ENCODE measurements at places on chromosomes 7 and 10.

DNA sequence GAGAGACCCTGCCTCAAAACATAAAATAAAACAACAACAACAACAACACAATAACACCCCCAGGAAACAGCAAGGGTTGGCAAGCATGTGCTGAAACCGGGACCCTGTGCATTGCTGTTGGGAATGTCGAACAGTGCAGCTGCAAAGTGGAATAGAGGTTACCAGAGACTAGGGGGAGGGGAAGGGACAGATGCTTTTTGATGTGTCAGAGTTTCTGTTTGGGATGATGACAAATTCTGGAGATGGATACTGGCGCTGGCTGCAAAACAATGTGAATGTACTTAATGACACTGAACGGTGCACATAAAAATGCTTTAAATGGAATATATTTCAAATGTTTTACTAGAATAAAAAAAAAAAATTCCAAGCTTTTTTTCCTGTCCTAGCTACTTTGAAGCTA is 241.8 kb downstream of the TEX36 start:
- DNase-seq: no peak

GRCh38 chr10:91944880-91945630 is 21.5 kb downstream of the BTAF1 start:
- no peak for DNase-seq

GRCh38 chr10:35379226-35380137 is 43.2 kb downstream of the CCNY start:
- DNase-seq: no peak

DNA sequence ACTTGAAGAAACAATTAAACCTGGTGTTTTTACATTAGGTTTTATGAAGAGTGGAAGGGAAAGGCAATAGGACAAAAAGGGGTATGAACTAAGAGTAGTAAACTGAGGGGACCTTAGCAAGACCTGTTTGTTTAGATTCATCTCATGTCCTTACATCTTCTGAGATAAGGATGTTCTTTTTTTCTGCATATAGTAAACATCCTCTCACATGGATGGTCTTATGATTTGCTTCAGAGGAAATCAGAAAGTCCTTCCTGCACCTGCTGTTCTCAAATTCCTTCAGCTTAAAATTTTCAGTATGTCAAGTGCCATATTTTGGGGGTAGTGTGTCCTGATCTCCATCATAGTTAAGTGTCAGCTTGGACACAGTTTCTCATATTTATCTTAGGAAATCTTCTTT is 232.6 kb downstream of the ADK start:
- no peak for DNase-seq

DNA sequence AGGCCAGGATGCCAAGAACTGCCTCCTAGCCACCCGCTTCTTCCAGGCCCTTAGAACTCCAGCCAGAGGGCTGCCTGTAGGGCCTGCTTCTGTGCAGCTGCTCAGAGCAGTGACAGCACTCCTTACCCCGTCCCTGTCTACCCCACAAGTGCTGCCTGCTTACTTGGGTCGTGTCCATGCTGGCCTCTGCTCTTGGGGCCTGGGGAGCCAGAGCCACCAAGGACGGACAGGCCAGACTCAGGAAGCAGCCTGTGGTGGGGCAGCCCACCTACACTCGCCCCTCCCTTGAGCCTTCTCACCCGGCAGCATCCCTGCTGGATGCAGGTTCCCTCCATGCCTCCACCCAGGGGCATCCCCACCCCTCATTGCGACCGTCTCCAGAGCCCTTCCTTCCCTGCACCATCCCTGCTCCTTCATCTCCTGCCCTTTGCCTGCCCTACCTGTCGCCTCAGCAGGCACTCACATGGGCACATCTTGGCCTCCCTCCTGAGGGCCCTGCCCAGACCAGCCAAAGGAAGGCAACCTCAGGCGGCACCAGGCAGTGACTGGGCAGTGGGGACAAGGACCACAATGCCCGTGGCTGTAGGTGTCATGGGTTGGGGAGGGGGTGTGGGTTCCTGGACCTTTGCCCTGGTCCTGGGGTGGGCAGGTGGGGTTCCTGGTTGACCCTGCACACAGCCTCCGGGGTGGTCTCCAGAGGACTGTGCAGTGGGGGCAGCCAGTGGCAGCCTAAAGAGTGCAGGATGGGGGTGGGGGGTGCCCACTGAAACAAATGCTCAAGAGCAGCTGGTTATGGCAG is 78.0 kb upstream of the TNS3 start:
- DNase-seq: no peak

GRCh38 chr7:26918241-26918640 is 53.9 kb upstream of the SKAP2 start:
- no peak for DNase-seq

DNA sequence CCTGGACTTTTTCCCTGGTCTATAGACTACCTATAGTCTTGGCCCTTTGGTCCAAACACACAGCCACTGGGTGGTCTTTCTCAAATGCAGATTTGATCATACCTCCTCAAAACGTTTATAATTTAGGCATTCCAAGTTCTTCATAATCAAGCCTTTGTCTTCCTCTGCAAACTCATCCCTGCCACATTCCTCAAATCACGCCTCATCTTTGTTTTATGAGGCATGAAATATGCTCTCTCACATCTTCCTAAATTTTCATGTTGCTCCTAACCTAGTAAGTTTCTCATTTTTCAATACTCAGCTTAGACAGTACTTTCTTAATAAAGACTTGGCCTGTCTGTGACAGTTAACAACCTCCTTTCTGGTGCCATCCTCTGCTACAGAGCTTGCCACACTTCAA is 10.9 kb upstream of the HERC4 start:
- DNase-seq: no peak

DNA sequence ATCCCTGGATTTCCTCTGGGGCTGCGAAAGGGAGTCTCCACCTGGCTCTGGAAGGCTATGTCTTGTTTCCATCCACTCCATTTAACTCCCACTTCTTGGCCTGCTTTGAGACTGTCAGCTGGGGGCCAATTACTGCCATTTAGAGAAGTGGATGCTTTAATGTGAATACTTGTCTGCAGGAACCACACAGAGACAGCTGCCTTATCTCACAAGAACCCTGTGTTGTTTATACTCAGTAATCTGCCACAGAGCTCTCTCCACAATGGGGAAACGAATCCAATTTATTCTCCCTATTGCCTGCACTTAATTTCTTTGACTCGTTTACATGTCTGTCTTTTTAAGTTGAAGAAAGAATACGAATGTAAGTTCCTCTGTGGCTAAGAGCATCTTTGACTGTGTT is 787.0 kb upstream of the C7orf33 start:
- DNase-seq: no peak

GRCh38 chr10:126736727-126737126 is 66.2 kb upstream of the C10orf90 start:
- DNase-seq: no peak

DNA sequence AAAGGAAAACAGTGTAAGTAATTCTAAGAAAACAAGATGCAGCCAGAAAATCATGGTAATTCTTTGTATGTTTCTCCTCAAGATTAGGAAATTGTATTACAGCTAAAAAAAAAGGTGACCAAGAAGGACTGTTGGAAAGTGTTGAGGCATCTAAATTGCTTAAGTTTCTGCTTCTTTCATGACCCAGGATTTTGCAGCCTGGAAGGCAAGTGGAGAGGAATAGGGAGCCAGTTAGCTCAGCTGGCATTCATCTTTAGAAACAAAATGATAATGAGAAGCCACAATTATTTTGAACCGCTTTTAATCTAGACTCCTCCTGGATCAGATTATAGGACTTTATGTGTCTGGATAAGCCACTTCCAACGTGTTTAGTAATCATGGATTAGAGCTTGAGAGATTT is 56.8 kb upstream of the TMEM229A start:
- DNase-seq: no peak

DNA sequence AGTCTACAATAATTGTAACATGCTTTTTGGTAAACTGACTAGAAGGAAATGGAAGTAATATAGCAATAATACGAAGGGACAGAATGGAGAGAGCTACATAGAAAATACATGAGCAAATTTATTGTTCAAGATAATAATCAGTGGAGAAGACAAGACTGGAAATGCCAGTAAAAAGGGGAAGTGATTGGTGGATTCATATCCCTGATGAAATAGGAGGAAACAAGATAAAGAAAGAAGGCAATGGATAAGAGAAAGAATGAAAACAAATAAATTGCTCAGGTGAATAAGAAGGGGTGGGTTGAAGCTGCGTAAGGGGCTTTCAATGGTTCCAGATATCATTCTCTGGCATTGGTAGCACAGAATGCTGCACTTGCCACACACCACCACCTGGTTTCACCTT is 135.9 kb downstream of the LRRN3 start:
- DNase-seq: no peak

GRCh38 chr10:127549009-127549408 is at the start of gene NPS:
Gene NPS (plus strand): TSS chr10:127549309. CDS start chr10:127549369, 60 bp downstream.
- no peak for DNase-seq

DNA sequence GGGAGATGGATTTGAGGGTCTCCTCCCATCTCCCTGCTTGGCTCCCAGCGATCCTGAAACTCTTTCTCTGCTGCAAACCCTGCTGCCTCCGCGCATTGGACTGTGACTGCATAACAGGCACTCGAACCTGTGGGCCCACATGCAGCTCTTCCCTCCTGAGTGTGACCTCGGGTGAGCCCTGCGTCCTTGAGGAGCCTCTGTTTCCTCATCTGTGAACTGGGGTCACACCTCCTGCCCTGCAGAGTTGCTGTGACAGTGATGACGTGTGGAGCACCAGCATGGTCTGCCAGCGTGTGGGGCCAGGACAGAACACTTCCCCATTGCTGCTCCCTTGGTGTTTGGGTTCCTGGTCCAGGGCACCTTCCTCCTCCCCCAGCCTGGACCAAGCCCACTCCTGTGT is 46.9 kb upstream of the PSMG3 start:
- no peak for DNase-seq

DNA sequence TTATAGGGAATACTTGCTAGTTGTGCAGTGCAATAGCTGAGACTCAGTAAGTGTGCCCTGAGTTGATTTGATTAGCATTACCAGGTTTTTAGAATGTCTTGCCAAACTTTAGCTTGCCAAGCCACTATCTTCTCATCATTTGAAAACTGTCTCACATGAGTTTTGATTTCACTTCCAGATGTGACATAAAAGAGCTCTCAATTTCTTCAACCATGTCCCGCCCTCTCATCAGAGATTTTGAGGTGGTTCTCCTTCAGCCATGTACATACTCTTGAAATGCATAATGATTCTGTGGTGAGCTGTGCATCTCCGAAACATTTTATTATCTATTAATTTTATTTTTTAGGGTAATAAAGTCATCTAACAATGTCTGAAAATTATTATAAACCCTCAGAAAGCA is 215.0 kb upstream of the SEMA3E start:
- DNase-seq: no peak

DNA sequence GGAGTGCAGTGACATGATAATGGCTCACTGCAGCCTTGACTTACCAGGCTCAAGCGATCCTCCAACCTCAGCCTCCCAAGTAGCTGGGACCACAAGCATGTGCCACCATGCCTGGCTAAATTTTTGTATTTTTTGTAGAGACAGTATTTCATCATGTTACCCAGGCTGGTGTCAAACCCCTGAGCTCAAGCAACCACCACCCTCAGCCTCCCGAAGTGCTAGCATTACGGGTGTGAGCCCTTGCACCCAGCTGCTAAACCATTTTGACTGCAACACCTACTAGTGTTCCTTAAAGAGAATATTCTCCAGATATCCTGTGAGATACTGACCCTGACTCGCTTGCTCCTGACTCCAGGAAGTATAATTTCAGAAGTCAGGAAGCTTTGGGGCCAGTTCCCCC is 85.8 kb downstream of the PLXNA4 start:
- no peak for DNase-seq

DNA sequence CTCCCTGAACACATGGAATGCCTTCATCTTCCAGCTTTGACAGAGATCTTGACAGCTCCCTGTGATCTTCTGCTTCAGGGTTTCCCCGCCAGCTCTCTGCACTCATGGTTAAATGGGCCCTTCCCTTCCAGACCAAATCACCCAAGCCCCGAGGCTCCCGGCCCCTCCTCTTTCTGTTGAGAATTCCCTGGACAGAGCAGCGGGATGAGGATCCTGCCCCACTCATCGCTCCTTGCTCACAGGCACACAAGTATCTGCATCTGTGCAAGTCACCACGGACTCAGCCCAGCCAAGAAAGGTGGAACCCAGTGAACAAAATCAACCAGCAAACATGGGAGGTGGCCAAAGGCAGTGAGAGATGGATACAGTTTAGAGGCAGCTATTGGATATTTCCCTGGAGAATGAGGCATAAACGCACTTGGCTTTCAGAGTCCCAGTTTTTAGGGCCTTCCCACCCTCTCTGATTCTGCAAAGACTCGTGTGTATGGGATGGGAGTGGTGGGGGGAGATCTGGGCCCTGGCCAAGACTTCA is 37.7 kb upstream of the CXCL12 start:
- no peak for DNase-seq

DNA sequence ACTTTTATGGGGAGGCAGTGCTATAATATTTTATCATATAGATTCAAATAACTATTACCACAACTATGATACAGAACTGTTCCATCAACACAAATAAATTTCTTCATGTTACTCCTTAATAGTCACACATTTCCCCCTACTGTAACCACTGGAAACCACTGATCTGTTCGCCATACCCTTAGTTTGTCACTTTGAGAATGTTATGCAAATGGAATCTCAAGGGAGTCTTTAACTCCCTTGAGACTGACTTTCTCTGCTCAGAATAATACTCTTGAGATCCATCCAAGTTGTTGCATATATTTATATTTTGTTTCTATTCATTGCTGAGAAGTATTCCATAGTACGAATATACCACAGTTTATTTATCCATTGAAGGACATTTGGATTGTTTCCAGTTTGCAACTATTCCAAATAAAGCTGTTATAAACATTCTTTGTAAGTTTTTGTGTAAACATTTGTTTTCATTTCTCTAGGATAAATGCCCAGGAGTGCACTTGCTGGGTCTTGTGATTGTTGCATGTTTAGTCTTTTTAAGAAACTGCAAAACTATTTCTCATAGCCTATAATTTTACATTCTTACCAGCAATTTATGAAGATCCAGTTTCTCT is 19.7 kb upstream of the PON2 start:
- DNase-seq: no peak

GRCh38 chr7:93817526-93817925 is 73.0 kb downstream of the TFPI2 start:
- no peak for DNase-seq

- DNase-seq: no peak
These were observed 13.5 kb downstream of the KCNH2 start for GRCh38 chr7:150964593-150965111.

DNA sequence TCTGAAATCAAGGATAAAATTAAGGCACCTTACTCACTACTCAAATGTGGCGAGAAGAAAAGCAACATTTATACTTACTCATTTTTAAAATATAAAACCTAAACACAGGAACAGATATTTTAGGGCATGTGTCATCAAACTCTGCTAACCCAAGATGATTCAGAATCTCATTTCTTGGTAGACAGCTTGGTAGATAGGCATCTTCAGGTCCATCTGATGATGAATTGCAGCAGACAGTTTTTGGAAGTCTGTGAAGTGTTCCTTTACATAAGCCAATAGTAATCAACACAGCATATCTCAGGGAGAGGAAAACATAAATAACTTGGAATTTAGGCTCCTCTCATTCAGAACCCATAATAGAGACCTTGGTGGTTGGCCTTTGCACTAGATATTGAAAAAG is 3.4 kb downstream of the HIPK2 start:
- no peak for DNase-seq
